Psoas muscle (tissue), 8 donors: ENCODE measurements at places on chromosomes 1 and 21. TPM values are rescaled to one million over a fixed set of nuclear protein-coding genes. Genes with fewer than 3 reads are reported as not detected.

GRCh38 chr1:242468784-242469183 lies 55.7 kb downstream of the PLD5 start:
- no peak for DNase-seq

MAP3K6 gene
- polyA plus RNA-seq: 11.1 TPM

- no peak for DNase-seq
These were observed 391 bp upstream of the KIAA1614 start for GRCh38 chr1:180912211-180912800.

C1orf226 gene
- 0.24 TPM for polyA plus RNA-seq

- no peak for DNase-seq
These were observed 22.0 kb downstream of the SLC37A1 start for GRCh38 chr21:42535602-42536171.

GRCh38 chr1:207259391-207259790 lies 62.1 kb upstream of the CD55 start:
- DNase-seq: no peak

GRCh38 chr1:55559842-55560241 lies 344.7 kb upstream of the USP24 start:
- no peak for DNase-seq

JAM2 gene
- 3.6 TPM for polyA plus RNA-seq

SPRR2A gene
- not detected for polyA plus RNA-seq

DNA sequence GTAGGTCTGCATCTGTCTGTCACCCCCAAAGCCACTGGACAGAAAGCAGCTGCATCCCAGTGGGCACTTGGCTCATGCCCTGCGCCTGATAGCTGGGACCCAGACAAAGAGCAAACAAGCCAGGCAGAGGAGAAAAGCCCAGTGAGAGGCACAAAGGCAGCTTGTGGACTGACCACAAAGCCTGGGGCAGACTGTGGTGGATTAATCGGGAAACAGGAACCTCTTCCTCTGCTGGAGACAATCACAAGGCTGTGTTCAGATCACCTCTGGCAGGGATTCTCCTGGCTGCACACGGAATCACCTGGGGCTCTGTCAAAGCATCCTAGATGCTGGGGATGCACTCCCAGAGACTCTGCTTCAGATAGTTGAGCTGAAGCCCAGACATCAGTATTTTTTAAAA lies 15.2 kb upstream of the GJB5 start:
- DNase-seq: no peak

FAM163A gene
- polyA plus RNA-seq: 0.06 TPM

C2CD2 gene
- 2.9 TPM for polyA plus RNA-seq

DNA sequence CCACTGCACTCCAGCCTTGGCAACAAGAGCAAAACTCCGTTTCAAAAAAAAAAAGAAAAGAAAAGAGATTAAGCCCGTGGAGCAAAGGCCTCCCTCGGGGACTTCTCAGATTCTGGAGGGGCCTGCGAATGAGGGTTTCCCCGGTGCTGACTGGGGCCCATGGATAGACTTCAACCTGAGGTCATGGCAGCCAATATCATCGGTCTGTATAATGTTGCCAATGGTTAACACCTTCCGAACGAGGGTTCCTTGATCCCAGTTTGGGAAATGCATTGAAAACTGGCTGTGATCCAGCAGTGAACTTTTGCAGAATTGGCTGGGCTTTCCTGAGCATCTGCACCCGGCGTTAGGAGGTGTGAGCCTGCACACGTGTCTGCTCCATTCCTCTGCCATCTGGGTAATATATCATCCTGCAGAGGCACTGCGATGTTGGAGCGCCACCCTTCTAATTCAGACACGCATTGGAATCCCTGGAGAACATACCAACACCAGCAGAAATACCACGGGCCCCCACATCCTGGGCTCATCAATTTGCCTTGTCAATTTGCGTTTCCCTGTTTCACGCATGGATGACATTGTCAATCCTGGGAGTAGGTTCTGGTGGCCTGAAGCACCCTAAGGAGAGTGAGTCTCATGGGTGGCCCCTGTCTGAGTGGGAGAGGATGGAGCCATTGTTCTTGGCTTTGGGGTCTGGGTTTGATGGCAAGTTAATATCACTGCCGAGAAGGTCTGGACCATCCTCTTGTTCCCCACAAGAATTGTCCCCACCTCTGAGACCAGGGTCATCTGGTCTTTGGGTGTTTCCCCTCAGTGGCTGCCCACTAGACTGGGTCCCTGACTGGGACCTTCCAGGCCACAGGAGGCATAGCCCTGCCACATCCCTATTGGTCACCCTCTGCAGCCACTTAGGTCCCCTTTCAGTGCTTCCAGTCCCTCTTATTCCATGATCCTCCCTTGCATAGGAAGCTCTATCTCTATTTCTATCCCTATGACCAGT lies 441.0 kb downstream of the PTPRU start:
- no peak for DNase-seq

DNA sequence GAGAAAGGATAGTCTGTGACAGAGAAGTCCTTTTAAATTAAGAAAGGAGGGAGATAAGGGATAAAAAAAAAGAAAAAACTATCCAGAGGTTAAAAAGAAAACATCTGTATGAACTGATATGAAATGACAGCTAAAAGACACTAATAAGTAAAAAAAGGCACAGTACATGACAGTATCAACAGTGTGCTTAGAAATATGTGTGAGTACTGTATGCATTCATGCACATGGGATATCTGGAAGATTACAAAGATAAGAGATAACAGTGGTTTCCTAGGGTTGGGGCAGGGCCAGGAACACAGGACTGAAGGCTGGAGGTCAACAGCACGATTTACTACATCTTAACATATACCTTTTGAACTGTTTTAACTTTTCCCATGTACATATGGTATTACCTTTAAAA lies 13.3 kb downstream of the PTP4A2 start:
- DNase-seq: no peak

DNA sequence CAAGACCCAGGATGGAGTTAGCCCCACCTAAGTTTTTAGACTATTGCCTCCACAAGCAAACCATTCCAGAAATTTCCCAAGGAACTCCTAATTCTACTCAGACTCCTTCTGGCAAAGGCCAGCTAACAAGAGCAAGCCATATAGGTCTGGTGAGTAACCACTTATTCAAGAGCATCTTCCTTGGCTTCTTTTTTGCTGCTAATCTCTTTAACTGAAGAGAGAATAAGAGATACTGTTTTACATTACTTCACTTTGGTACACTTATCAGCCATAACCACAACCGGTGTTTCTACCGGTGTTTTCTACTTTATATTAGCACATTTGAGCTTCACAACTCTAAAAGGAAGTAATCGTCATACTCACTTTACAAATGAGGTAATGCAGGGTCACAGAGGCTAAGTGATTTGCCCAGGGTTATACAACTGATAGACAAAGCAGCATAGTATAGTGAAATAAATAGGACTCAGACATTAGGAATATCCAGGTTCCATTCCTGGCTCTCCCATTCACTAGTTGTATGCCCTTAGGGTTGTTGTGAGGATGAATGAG lies 1.7 kb upstream of the EPS15 start:
- no peak for DNase-seq

DNA sequence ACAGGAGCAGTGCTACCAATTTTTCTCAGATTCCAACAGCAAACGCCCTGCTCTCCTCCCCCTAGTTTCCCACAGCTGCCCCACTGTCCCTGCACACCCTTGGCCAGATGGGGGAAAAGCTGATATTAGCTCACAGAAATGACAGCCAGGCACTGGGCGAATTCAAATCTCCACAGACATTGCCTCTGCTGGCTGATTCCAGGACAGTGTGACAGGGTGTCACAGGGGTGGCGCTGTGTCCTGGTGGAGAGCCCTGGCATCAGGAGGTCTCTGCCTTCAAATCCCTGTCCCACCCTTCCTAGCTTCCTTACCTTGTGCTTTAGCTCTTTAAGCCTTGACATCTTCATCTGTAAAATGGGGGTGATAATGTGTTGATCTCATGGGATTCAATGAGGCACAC lies 10.4 kb downstream of the OLIG1 start:
- no peak for DNase-seq

- no peak for DNase-seq
These were observed 16.7 kb upstream of the ACBD3 start for GRCh38 chr1:226203240-226203639.

PPIAL4G gene
- polyA plus RNA-seq: not detected

DNA sequence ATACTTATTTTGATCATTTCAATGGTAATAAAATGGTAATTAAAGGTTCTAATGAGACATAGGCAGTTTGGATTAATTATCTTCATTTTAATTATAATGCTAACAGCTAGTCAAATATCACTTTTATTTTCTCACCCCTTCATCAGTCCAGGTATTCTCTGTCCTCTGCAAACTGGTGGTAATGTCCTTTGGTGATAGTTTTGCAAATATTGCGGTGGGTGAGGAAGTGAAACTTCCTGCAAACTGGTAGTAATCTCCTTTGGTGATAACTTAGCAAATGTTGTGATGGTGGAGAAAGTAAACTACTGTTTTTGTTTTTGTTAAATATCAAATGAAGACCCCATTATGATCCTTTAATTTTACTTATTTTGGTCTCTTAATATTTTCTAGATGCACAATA lies 209.0 kb downstream of the AMY1C start:
- no peak for DNase-seq

DNA sequence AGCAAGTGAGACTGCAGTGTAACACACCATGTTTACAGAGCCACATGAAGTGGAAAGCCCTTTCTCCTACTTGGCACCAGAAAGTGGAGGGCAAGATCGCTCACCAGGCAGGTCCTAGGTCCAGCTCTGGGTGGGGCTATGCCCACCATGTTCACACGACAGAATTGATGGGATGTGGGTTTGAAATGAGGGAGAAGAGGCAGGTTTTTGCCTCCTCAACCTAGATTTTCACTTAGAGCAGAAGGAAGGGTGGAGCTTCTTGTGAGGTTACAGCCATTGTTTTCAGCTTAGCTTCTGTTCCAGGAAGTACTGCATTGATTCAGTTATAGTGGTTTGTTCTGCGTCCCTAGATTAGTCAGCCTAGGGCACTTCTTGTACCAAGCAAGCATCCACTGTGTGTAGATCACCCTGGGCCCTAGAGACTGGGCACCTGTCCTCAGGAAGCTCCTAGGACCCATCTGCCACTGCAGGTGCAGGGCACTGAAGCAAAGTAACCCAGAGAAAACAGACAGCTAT lies 2.3 kb downstream of the CD53 start:
- DNase-seq: no peak

DNA sequence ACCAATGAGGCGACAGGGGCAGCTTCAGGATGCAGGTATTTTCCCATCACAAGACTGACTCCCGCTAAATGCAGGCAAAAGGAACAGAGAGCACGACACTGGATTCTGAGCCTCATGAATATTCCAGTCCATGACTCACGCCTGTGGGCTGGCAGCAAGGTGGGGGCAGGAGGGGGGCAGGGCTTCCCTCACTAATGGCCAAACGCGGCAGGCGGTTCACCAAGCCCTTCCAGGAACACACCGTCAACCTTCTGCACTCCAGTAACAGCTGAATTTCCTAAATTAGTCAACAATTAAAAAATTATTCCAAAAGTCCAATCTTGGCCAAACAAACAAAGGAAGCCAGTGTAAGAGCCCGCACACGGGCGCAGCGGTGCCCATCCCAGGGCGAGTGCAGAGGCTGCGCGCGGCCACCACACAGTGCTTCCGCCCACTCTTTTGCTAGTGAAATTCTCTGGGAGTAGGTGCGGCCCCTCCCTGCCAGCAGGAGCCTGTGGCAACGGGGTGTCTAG lies 12.5 kb upstream of the GPR153 start:
- DNase-seq: no peak

KLHDC9 gene
- 2.7 TPM for polyA plus RNA-seq

VASH2 gene
- 0.09 TPM for polyA plus RNA-seq

DNA sequence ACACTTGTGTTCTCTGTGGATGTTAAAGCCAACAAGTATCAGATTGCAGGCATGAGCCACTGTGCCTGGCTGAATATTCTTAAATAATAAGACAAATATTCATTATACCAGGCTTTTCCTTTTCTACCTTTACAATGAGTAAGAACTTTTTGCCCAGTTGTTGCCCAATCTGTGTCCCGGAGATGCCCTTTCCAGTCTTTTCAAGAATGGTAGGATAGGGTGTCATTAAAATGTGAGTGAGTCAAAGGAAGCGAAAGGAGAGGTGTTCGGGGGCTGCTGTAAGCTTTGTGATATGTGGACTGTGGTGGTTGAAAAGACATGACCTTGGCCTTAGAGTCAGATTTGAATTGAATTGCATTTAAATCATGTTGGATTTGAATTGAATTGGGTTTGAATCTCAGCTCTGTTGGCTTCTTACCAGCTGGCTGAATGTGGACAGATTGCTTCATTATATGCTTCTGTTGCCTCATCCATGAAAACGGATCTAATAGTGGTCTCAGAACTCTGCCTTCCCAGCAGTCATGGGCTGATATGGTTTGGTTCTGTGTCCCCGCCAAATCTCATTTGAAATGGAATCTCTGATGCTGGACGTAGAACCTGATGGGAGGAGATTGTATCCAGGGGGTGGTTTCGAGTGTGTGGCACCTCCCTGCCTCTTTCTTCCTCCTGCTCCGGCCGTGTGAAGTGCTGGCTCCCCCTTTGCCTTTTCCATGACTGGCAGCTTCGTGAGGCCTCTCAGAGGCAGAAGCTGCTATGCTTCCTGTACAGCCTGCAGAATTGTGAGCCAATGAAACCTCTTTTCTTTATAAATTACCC lies 22.7 kb upstream of the AADACL3 start:
- DNase-seq: peak; percentile 77

DNA sequence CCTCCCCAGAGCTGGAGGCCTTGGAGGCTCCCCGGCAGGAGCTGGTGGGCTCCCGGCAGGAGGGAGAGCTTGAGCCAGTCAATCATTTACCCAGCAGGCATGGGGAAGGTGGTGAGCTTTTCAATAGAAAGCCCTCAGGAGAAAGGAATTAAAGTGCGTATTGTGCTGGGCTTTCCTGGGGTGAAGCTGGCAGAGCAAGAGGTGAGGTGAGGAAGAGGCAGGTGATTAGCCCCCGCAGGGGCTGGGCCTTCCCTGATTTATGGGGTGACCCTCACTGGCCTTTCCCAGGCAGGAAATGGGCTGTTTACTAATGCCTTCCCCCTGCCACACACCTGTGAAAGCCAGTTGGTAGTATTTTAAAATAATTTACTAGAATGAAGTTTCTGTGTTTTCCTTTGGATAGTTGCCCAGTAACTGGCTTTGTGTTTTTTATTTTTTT lies 25.8 kb downstream of the CLDN14 start:
- no peak for DNase-seq

ELAPOR1 gene
- polyA plus RNA-seq: not detected

DNA sequence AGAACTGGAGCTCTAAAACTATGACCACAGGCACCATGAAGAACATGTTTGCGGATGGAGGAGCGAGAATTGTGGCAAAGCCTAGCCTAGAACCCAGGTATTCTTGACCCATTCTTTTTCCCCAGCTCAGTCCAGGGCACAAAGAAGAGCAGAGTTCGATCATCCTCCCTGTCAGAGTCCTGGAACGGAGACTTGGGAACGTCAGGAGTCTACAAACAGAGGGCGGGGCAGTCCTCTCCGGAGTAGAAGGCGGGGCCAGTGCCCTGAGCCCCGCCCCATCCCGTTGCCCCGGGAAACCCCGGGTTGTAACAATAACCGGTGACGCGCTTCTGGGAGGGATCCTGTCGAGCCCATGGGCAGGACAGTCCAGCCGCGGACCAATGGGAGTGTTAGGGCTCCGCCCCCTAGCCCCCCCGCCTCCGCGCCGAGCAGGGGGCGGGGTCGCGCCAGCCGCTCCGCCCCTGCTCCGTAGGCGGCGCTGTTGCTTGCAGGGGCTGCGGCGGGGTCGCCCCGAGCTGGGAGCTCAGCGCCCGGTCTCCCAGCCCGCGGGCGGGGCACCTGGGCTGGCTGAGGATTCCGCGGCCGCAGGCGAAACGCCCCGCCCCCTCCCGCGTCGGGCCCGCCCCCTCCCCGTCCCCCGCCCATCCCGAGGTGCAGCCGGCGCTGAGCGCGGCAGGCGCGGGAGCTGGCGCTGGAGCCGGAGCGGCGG lies at the start of gene FOXO6:
Gene FOXO6, plus strand, starts transcription at position 649 of the 709 bp plus-strand sequence.
- DNase-seq: peak; percentile 99

- no peak for DNase-seq
These were observed 164.0 kb downstream of the ADSS2 start for GRCh38 chr1:244287726-244288125.
